PC-9 (cell line): ENCODE measurements at places on chromosomes 4 and X. TPM values are rescaled to one million over a fixed set of nuclear protein-coding genes. Genes with fewer than 3 reads are reported as not detected.

- H3K4me1 ChIP-seq, result no peaks in the 10 kb centered on the region
- H3K27me3 ChIP-seq, result no peaks in the 10 kb centered on the region
- no peaks in the 10 kb centered on the region for H3K36me3 ChIP-seq
- no peak for DNase-seq
- no peak overlapping the region for H3K27ac ChIP-seq
Measured at GRCh38 chrX:39301036-39301435, 499.8 kb downstream of the MID1IP1 start.

DNA sequence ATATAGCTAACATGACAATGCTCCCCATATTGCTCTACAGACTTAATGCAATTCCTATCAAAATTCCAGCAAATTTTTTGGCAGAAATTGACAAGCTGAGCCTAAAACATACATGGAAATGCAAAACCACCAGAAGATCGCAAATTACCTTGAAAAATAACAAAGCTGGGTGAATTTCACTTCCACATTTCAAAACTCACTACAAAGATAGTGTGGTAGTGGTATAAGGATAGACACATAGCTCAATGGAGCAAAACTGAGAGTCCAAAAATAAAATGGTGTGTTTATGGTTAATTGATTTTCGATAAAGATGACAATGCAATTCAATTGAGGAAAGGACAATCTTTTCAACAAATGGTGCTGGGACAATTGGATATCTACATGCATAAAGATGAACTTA is 65.8 kb downstream of the SLC9A7 start:
- H3K4me1 ChIP-seq, result no peaks in the 10 kb centered on the region
- no peak overlapping the region for H3K27ac ChIP-seq
- no peaks in the 10 kb centered on the region for H3K36me3 ChIP-seq

- H3K4me3 ChIP-seq, result no peak overlapping the region
- no peaks in the 10 kb centered on the region for H3K4me1 ChIP-seq
- no peaks in the 10 kb centered on the region for H3K36me3 ChIP-seq
Measured at GRCh38 chrX:23127586-23127985, 127.8 kb downstream of the DDX53 start.

Gene TMEM150C
- total RNA-seq, result 0.74 and 0.98 TPM in 2 replicates

- no peaks in the 10 kb centered on the region for H3K27me3 ChIP-seq
- H3K4me3 ChIP-seq, result no peak overlapping the region
- DNase-seq, result no peak
- H3K36me3 ChIP-seq, result no peaks in the 10 kb centered on the region
Measured at GRCh38 chrX:78357342-78358055, 30.1 kb upstream of the CYSLTR1 start.

DNA sequence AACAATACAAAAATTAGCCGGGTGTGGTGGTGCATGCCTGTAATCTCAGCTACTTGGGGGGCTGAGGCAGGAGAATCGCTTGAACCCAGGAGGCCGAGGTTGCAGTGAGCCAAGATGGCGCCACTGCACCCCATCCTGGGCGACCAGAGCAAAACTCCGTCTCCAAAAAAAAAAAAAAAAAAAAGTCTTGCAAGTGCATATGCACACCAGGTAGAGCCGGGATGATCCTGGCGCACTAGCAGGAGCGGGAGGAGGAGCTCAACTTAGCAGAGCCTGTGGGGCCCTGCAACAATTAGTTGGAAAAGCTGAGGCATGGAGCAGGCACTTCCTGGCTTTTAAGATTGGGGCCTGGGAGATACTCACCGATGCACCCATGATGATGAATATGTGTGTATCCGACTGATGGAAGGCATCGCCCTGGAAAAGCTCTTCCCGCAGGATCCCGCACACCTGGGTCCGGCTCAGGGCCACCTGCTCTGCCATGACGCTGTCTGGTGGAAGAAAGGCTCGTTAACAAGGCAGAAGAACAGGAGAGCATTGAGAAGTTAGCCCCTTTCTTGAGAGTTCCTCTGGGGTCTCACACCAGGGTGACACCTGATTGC is 872 bp downstream of the G6PD start:
- DNase-seq, result no peak
- peaks cover 39% of the 10 kb centered on the region for H3K4me1 ChIP-seq
- peak overlapping the region; percentile 100 for H3K27ac ChIP-seq
- no peaks in the 10 kb centered on the region for H3K27me3 ChIP-seq

- no peaks in the 10 kb centered on the region for H3K27me3 ChIP-seq
- H3K4me3 ChIP-seq, result no peak overlapping the region
- H3K4me1 ChIP-seq, result no peaks in the 10 kb centered on the region
- DNase-seq, result no peak
Measured at GRCh38 chr4:66216252-66216651, 546.0 kb upstream of the EPHA5 start.

DNA sequence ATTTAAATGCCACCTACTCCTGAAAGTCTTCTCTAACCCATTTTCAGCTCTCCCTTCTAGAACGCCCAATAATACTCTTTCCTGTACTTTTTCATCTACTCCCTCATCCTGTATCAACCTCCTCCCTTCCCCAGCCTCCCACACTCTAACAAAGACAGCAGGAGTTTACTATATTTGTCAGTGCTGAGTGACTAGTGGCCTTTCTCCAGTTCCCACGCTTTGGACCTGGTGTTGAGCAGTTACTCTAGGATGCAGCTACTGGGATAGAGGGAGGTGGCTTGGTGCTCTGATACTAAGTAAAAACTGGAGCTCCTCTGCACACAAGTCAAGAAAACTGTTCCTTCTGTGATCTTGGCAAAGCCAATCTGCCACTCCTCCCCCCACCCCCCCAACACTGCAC is 36.1 kb upstream of the KLHL13 start:
- H3K4me3 ChIP-seq, result no peak overlapping the region
- no peak for DNase-seq
- no peaks in the 10 kb centered on the region for H3K36me3 ChIP-seq
- H3K27ac ChIP-seq, result no peak overlapping the region
- no peaks in the 10 kb centered on the region for H3K4me1 ChIP-seq
- no peaks in the 10 kb centered on the region for H3K27me3 ChIP-seq

DNA sequence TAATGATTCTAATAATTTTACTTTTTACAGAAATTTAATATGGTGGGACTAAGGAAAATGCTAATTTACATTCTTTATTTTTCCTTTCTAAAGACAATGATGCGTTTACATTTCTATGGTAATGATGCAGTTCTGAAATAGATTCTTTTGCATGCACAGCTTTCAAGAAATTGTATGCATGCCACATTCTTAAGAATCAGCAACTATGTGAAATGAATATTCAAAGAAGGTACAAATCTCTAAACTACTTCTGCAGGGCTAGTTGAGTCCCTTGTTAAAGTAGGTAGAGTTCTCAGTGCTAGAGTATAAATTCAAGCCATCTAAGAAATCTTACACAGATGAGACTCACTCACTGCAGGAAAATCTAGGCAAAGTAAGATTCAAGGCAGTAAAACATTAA is 24.5 kb upstream of the GRID2 start:
- no peak overlapping the region for H3K27ac ChIP-seq
- H3K36me3 ChIP-seq, result no peaks in the 10 kb centered on the region
- no peak for DNase-seq
- no peak overlapping the region for H3K4me3 ChIP-seq
- H3K4me1 ChIP-seq, result no peaks in the 10 kb centered on the region
- no peaks in the 10 kb centered on the region for H3K27me3 ChIP-seq

DNA sequence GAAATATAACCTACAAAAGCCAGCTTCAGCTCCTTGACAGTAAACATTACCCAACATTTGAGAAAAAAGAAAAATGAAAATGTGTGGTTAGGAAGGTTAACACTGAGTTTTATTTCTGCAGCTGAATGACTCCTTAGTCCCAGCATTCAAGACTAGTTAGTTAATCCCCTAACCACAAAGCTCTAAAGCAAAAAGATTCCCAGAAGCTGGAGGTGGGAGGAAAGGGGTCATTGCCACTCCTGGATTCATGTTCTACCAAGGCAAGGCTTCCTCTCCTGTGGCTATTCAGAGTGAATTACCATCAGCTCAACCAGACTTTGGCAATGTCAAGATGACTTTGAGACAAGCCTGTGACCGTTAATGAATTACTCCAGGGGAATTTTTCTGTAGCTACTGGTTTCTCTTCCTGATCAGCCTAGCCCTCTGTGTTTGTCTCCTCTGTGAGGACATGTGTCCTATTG is 63.6 kb downstream of the HADH start:
- no peak overlapping the region for H3K27ac ChIP-seq
- no peak for DNase-seq

Gene COL4A5
- total RNA-seq, result 82.3 and 102 TPM in 2 replicates

- no peak for DNase-seq
- H3K4me1 ChIP-seq, result no peaks in the 10 kb centered on the region
- no peaks in the 10 kb centered on the region for H3K27me3 ChIP-seq
Measured at GRCh38 chrX:38060331-38060878, 54.1 kb downstream of the SYTL5 start.

- H3K27me3 ChIP-seq, result no peaks in the 10 kb centered on the region
- H3K27ac ChIP-seq, result no peak overlapping the region
- no peak overlapping the region for H3K4me3 ChIP-seq
- DNase-seq, result no peak
- no peaks in the 10 kb centered on the region for H3K4me1 ChIP-seq
Measured at GRCh38 chr4:46994007-46994405, 625 bp upstream of the GABRA4 start.

GRCh38 chr4:118012142-118012541 is 22.1 kb upstream of the NDST3 start:
- DNase-seq, result no peak
- H3K27ac ChIP-seq, result no peak overlapping the region
- H3K36me3 ChIP-seq, result no peaks in the 10 kb centered on the region
- no peaks in the 10 kb centered on the region for H3K4me1 ChIP-seq

Gene ARR3
- not detected in 2 replicates for total RNA-seq

Gene RPA4
- total RNA-seq, result 0.46 and 0.93 TPM in 2 replicates

DNA sequence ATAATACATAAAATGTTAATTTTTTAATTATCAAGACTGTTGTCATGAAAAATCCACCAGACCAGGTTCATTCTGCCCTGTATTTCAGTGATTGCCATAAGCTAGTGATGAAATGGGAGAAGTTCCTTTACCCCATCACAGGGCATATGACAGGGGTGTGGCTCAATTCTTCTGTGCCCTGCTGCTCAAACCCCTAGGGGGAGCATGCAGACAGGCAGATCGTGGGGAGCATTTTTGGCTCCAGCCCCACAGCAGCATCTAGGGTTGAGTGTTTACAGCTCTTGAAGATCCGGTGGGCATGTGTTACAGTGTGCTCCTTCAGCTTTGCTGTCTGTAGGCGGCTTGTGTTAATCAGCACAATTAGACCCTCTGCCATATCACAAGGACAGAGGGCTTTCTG is 700.7 kb downstream of the PCDH18 start:
- no peak for DNase-seq
- no peaks in the 10 kb centered on the region for H3K36me3 ChIP-seq
- H3K27me3 ChIP-seq, result no peaks in the 10 kb centered on the region

Gene SUPT20HL2
- not detected in 2 replicates for total RNA-seq

- DNase-seq, result no peak
- H3K4me3 ChIP-seq, result no peak overlapping the region
- H3K27ac ChIP-seq, result peak overlapping the region; percentile 87
- H3K36me3 ChIP-seq, result no peaks in the 10 kb centered on the region
Measured at GRCh38 chr4:143359644-143360193, 23.0 kb downstream of the GAB1 start.

- no peaks in the 10 kb centered on the region for H3K36me3 ChIP-seq
- H3K4me3 ChIP-seq, result no peak overlapping the region
- H3K4me1 ChIP-seq, result no peaks in the 10 kb centered on the region
- no peak overlapping the region for H3K27ac ChIP-seq
- no peaks in the 10 kb centered on the region for H3K27me3 ChIP-seq
Measured at GRCh38 chr4:71290476-71290875, 48.3 kb upstream of the SLC4A4 start.

DNA sequence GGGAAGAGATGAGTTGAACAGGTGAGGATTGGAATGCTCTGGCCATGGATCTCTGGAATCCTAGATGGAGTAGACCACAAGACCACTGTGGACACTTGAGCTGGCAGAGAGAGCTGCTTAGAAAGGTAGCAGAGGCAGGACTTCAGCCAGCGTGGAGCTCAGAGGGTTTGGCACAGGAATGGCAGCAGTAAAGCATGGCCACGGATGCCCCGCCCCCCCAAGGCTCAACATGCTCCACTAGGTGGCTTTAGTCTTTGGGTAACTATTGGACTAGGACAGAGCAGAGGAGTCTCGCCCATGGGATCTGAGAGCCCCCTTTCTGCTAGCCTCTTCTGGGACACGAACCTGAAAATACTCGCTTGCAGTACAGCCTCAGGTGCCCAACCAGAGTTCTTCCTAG is 150.1 kb upstream of the NEIL3 start:
- H3K4me3 ChIP-seq, result no peak overlapping the region
- H3K27ac ChIP-seq, result no peak overlapping the region
- H3K4me1 ChIP-seq, result no peaks in the 10 kb centered on the region
- H3K27me3 ChIP-seq, result no peaks in the 10 kb centered on the region
- no peaks in the 10 kb centered on the region for H3K36me3 ChIP-seq

Gene FBXO8
- 11.6 and 16.7 TPM in 2 replicates for total RNA-seq

DNA sequence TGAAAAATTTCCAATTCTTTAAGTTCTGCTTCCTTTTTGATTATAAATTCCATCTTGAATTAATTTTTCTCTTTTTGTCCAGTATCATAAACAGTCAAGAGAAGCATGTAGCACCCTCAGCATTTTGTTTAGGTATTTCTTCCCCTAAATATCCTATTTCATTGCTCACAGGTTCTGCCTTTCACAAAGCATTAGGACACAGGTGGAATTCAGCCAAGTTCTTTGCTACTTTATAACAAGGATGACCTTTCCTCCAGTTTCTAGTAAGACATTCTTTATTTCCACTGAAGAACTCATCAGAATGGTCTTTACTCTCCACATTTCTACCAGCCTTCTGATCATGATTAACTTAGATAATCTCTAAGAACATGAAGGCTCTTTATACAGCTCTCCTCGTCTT is 7.4 kb downstream of the SLC9B1 start:
- no peak overlapping the region for H3K4me3 ChIP-seq
- H3K36me3 ChIP-seq, result no peaks in the 10 kb centered on the region
- no peaks in the 10 kb centered on the region for H3K27me3 ChIP-seq
- no peak for DNase-seq

- H3K27ac ChIP-seq, result no peak overlapping the region
- no peaks in the 10 kb centered on the region for H3K36me3 ChIP-seq
- no peaks in the 10 kb centered on the region for H3K27me3 ChIP-seq
- H3K4me1 ChIP-seq, result no peaks in the 10 kb centered on the region
- no peak overlapping the region for H3K4me3 ChIP-seq
Measured at GRCh38 chr4:153790962-153791551, 2.2 kb upstream of the SFRP2 start.

- no peak overlapping the region for H3K27ac ChIP-seq
- H3K27me3 ChIP-seq, result no peaks in the 10 kb centered on the region
- 0 out of 2 replicates have a peak, but pooled peaks cover 3% of the 10 kb centered on the region for H3K4me1 ChIP-seq
Measured at GRCh38 chrX:30618160-30618765, 35.0 kb upstream of the GK start.

Gene ZNF275
- 6.5 and 7.1 TPM in 2 replicates for total RNA-seq

Gene PRICKLE3
- total RNA-seq, result 13.1 and 13.5 TPM in 2 replicates

DNA sequence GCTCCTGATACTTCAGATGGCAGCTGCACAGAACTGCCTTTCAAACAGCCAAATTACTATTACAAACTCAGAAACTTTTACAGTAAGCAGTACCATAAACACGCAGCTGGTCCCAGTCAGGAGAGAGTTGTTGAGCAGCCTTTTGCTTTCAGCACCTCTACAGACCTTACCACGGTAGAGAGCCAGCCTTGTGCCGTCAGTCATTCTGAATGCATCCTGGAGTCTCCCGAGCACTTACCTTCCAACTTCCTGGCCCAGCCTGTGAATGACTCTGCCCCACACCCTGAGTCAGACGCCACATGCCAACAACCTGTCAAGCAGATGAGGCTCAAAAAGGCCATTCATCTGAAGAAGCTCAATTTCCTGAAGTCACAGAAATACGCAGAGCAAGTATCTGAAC is 12.4 kb downstream of the ZBTB49 start:
- DNase-seq, result no peak
- no peak overlapping the region for H3K4me3 ChIP-seq
- H3K4me1 ChIP-seq, result no peaks in the 10 kb centered on the region
- H3K36me3 ChIP-seq, result no peaks in the 10 kb centered on the region
- no peak overlapping the region for H3K27ac ChIP-seq
- no peaks in the 10 kb centered on the region for H3K27me3 ChIP-seq
